ENCODE measurements at places on chromosomes 13 and 19.
A peak's percentile ranks its signal among the peaks of the same experiment; 100 is the strongest.

DNA sequence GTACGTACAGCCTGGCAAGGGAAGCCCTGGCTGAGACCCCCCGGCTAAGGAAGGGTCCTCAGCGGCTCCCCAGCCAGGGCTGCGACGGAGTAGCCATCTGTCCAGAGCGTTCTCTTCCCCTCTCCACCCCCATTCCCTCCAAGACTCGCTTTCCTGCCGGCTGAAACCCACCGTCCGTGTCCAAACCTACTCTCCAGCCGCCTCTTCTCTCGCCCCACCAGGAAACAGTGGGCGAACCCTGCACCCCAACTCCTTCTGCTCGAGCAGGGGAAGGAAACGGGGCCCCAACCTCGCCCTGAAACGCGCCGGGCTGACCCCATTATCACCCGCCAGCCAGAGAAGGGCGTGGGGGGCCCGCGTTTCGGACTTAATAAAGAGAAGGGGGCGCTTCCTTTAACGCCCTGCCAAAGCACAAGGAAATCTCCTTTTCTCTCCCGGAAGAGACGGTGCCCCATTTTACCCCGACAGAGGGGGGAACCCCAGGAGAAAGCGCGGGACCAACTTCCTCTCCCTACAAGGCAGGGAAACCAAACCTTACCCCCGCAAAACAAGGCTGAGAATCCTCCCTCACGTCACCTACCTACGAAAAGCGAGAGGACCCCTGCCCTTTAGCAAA is 2.5 kb downstream of the ZC3H4 start:
- no peak for DNase-seq

DNA sequence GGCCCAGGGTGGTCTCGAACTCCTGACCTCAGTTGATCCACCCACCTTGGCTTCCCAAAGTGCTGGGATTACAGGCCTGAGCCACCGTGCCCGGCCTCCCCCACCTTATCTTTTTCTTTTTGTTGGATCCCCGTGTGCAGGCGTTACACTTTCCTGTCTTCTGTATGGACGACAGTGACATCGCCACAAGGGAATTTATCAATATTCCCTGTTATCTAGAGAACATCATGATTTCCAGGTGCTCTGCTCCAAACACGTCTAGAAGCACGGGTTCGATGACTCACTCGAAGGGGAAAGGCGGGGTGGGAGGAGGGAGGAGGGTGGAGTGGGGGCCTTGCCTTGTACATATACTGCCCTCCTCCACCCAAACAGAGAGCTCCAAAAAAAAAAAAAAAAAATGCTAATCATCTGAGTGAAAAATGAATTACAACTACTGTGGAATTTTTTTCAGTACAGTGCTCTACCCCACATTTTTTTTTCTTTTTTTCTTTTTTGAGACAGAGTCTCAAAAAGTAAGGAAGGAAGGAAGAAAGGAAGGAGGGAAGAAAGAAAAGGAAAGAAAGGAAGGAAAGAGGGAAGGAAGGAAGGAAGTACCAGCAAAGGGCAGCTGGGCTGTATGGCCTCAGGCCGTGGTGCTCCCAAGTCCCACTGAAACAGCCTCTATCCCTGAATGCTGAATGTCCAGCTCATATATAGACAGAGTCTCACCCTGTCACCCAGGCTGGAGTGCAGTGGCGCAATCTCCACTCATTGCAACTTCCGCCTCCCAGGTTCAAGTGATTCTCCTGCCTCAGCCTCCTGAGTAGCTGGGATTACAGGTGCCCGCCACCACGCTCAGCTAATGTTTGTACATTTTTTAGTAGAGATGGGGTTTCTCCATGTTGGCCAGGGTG is 36.8 kb downstream of the INSR start:
- no peak for DNase-seq

DNA sequence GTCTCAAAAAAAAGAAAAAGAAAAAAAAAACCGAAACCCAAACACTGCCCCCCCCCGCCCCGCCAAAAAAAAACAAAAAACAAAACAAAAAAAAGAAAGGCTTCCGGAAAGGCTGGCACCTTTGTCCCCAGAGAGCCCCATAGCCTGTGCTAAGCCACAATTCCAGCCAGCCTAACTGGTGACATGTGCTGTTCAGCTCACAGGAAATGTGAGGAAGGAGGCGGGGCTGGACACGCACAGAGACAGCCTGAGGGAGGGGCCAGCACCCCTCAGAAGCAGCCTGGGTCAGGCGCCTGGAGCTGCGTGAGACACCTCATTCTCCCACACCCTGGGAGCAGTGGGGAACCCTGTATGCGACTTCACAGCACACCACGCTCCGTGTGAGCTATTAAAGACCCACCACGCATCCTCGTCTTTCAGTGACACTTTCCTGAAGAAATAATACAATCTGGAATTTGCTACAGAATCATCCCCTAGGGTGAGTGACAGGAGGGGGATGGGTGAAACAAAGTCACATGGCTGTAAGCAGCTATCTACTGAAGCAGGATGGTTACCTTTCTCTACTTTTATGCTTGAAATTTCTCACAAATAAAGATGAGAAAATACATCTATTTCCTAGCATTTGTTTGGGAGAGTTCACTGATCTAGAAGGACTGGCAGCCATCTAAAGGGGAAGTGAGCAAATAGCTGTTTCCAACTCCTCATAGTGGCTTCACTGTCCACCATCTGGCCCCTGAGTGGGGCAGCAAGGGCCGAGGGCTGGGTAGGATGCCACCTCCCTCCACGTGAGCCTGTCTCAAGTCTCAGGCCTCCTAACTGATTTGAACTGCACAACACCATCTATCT is 12.3 kb upstream of the SLC35E1 start:
- peak; percentile 41 for DNase-seq

DNA sequence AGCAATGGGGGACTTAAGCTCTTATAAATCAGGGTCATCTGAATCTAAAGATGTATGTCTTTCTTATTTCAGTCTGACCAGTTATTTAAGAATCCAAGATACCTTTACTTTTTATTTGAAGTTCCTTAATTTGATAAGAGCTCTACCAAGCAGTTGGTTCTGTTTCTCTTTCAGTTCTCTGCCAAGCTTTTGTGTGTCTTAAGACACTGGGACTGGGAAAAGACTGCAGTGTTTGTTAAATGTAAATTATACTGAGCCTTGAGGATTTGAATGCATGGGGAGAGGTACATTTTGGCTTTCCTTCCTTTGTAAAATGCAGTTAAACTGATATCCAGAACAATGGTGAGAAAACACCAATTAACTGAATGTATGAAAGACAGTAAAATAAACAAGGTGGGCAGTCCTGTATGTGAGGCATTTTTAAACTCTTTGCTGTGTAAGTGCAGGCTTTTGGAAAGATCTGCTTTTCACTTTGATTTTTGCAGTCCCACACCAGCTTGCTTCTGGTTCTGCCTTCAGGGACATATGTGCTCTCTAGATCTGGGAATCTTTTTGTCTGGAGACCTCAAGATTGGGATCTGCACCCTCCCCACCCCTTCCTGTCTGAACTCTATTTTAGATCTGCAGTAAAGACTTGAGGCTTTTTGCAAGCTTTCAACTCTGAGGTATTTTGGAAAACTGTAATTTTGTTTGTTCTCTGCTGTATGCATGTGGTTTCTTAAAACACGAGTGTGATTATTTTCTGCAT is 77.6 kb downstream of the LRCH1 start:
- no peak for DNase-seq

DNA sequence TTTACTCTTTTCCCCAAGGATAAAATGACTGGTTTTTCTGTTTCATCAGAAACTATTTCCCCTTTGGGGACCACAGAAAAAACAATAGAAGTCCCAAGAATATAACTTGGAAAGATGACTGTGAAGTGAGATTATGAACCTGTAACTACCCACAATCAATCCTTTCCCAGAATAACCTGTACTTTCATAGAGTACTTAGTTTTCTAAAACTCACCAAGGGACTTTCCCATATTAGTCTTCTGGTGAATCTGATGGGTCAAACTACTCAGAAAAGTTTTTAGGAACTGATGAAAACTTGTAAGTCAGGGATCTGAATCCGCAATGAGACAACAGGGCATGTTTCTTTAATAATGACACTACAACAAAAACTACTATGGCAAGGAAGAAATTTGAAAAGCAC is 62.6 kb downstream of the STK24 start:
- no peak for DNase-seq

All from NCI-H774 (cell line).